ENCODE measurements at places on chromosomes 16 and 17.

GRCh38 chr17:54191261-54191660 is 368.5 kb downstream of the KIF2B start:
- no peak for DNase-seq

- DNase-seq, result no peak
Observed at GRCh38 chr17:80805032-80805751, 186.4 kb upstream of the CHMP6 start.

- DNase-seq, result no peak
Observed at GRCh38 chr16:11029948-11030347, 85.6 kb downstream of the CLEC16A start.

- no peak for DNase-seq
Observed at GRCh38 chr16:2022723-2023091, 3.1 kb downstream of the NPW start.

DNA sequence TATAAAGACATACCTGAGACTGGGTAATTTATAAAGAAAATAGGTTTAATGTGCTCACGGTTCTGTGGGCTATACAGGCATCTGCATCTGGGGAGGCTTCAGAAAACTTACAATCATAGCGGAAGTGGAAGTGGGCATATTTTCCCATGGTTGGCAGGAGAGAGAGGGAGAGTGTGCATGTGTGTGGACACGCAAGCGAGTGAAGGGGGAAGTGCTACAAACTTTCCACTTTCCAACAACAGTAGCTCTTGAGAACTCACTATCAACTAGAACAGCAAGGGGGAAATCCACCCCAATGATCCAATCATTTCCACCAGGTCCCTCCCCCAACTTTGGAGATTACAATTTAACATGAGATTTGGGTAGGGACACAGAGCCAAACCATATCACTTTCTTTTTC is 11.1 kb downstream of the TAOK1 start:
- DNase-seq, result no peak

DNA sequence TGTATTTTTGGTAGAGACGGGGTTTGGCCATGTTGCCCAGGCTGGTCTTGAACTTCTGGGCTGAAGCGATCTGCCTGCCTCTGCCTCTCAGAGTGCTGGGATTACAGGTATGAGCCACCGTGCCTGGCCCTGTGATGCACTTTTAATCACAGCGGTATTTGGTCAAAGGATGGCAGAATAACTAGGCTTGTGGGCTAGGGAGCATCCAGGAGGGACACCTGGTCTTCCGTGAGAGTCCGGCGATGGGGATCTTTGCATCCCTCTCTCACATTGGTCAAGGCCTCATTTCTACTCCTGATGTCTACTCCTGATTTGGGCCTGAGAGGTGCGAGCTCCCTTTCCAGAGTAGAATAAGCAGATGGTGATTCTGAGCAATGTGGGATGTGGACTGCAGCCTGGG is 257.9 kb upstream of the CACNG5 start:
- no peak for DNase-seq

DNA sequence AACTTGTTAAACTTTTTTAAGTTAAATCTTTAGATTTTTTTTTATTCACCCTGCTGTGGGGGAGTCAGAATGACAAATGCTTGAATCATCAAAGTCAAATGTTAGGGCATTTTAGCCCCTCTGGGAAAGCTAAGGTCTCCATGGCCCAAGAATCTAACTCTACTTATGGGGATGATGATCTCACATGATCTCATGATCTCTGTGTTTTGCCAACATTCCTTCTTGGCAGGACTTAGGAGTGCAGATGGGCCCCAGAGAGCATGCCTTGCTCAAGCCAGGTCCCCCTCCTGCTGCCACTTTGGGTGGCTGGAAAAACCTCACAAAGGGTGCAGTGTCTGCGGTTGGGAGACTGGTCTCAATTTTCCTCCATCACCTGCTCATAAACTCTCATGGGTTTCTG is 108.6 kb downstream of the PRKCB start:
- DNase-seq, result no peak

DNA sequence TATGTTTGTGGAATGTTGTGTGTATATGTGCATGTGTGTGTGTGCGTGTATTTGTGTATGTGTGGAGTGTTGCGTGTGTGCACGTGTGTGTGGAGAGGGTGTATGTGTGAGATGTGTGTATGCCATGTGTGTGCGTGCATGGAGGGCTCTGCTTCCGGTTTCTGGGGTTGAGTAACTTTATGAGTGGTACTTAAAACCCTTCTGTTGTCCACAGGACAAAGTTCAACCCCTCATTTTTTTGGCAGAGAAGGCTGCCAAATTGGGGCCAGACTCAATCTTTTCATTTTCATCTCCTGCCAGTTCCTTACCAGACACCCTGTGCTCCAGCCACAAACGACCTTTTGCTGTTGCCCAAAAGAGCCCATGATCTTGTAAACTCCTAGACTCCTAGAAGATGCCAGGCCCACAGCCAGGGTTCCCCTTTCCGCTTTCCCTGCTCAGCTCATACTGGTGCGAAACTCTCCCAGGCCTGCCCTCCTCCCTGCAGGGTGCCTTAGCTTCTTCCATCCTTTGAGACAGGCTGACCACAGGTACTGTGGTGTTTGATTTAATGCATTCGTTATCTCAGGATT is 100.2 kb downstream of the CMIP start:
- DNase-seq, result no peak

DNA sequence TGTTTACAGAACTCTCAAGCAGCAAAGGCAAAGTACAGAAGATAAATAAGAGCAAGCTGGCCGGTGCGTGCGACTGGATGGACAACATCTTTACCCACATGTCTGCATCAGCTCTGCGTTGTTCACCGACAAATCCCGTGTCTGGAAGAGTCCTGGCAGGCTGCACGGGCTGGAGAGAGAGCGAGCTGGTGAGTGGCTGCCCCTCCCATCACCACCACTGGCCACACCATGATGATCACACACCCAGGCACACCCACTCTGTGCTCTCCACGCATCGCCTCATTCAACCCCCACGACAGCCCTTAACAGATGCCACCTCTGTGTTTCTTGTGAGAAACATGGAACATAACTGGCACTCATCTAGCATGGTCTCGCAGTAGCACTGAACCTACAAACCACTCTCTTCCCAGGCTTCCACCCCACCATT is 59.2 kb downstream of the ANKRD11 start:
- no peak for DNase-seq

DNA sequence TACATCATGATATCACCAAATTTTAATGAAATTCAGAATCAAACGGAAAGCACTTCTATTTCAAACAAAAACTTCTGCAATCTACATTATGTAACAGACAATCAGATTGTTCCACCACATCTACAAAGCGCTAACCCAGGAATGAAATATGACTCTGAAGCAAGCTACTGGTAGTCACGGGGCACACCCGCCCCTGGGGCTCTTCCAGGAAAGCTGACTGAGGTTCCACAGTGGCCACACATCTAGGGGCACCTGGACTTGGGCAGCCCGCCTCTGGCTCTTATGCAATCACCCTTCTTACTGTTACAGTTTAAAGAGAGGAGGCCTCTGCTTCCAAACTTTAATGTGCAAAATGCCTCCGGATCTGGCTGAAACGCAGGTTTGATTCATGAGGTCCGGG is 27.5 kb downstream of the ZCCHC14 start:
- DNase-seq, result no peak

- no peak for DNase-seq
Observed at GRCh38 chr16:8863594-8864424, 5.0 kb downstream of the CARHSP1 start.

GRCh38 chr17:2780256-2780655 is 16.0 kb upstream of the RAP1GAP2 start:
- no peak for DNase-seq

- DNase-seq, result no peak
Observed at GRCh38 chr16:79993629-79994209, 393.2 kb upstream of the MAF start.

- DNase-seq, result no peak
Observed at GRCh38 chr17:43917348-43918025, 10.2 kb upstream of the MPP2 start.

- no peak for DNase-seq
Observed at GRCh38 chr16:29876594-29877249, 13.7 kb upstream of the CDIPT start.

GRCh38 chr16:5040451-5040850 is 6.7 kb upstream of the NAGPA start:
- no peak for DNase-seq

- no peak for DNase-seq
Observed at GRCh38 chr17:59167571-59168001, 12.0 kb downstream of the PRR11 start.

- no peak for DNase-seq
Observed at GRCh38 chr17:68868708-68869107, 86.5 kb downstream of the ABCA8 start.

All from NCI-H1930 (cell line).